CD4-positive, alpha-beta T cell treated with Interleukin-6 at 100 ng/mL for 8 hours (primary cell): ENCODE measurements at places on chromosomes 2 and 18.

DNA sequence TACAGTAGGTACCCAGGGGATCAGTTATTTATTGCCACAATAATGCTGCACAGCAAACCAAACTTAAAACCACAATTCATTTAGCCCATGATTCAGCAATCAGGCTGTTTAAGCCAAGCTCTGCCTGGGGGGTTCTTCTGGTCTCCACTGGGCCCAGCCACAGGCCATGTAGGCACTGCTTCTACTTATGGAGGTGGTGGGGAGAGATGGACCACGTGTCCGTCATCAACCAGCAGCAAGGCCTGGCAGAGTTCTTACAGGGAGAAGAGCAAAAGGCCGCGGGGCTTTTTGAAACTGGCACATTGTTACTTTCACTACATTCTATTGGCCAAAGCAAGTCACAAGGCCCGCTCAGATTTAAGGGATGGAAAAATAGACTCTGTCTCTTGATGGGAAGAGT lies 76.3 kb upstream of the DAPL1 start:
- no peak for DNase-seq

DNA sequence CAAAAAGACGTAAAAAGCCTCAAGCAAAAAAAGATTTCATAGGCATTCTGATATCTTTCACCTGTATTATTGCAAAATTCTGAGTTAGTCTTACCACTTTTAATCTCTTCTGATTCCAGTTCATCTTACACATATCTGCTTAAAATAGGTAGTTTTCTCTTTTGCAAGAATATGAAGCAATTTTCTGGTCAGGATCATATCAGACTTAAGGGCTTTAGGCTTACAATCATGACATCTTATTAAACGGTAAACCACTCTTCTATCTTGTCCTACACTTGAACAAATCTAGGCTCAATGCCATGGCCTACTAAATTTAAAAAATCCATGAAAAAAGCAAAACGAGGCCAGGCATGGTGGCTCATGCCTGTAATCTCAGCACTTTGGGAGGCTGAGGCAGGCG lies 50.1 kb upstream of the GAREM1 start:
- no peak for DNase-seq

DNA sequence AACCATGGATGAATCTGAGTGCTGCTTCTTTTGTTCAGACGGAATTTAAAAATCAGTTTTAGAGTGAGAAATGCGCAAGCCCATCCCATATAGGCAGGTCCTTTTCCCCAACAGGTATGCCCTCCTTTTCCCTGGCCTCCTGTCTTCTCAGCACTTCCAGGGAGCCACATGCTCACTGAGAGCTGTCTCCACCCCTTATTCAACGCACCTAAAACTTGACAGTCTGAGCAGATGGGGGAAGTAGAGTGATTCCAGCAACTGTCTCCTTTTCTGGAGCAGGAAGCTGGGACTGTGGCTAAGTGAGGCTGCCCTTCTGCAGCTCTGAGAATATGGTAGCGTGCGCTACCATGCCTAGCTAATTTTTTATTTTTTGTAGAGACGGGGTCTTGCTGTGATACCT lies 53.1 kb upstream of the NOSTRIN start:
- DNase-seq, result no peak

DNA sequence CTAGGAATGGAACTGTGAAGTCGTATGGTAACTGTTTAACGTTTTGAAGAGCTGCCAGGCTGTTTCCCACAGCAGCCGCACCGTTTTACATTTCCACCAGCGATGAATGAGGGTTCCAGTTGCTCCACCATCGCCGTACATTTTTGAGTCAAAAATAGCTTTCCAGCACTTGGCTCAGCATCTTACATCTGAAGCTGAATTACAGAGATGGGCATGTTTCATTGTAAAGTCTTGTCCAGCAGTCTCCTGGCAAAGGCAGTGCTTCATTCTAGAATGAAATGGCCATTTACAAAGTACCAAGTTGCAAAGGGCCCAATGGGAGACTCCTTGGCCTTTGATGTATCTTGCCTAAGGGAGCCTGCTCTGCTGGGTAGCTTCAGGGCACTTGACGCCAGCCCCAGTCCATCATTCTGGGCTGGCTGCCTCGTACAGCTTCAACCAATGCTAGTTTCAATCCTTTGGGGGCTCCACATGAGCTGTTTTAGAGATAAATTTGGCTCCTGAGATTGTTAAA lies 45.1 kb downstream of the ATIC start:
- no peak for DNase-seq

DNA sequence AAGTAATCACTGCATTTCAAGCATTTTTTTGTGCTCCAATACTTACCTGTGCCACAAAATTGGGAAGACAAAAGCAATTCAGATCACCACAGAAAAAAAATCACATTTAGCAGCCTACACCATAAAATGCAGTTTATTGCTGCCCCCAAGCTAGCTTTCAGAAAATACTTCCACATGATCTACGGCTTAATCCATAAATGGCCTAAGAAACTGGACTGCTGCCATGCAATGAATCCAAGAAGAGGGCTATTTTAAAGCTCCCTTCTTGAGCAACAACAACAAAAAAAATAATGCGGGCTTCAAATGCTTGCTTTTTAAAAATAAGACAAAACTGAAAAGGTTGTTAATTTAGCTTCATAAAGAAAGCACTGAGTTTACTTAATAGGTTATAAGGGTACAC lies 272.3 kb downstream of the RAD51AP2 start:
- DNase-seq, result no peak

GRCh38 chr18:9838144-9838877 lies 47.5 kb upstream of the TXNDC2 start:
- DNase-seq, result no peak

GRCh38 chr2:198483051-198483450 lies 678.7 kb downstream of the PLCL1 start:
- DNase-seq, result no peak

- no peak for DNase-seq
These were observed 156.2 kb upstream of the DNMT3A start for GRCh38 chr2:25497918-25498407.

DNA sequence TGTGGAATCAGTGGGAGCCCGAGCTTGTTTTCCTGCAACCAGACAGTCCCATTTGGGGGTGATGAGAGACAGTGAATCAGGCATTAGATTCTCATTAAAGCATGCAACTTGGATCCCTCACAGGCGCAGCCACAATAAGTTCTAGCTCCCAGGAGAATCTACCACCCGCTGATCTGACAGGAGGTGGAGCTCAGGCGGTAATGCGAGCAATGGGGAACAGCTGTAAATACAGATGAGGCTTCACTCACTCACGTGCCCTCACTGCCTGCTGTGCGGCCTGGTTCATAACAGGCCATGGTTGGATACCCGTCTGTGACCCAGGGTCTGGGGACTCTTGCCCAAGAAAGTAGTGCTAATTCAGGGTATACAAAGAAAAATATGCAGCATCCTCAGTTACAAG lies 144.8 kb upstream of the RGPD4 start:
- no peak for DNase-seq

- DNase-seq, result no peak
These were observed 61.6 kb upstream of the LINC00305 start for GRCh38 chr18:64210401-64210949.

DNA sequence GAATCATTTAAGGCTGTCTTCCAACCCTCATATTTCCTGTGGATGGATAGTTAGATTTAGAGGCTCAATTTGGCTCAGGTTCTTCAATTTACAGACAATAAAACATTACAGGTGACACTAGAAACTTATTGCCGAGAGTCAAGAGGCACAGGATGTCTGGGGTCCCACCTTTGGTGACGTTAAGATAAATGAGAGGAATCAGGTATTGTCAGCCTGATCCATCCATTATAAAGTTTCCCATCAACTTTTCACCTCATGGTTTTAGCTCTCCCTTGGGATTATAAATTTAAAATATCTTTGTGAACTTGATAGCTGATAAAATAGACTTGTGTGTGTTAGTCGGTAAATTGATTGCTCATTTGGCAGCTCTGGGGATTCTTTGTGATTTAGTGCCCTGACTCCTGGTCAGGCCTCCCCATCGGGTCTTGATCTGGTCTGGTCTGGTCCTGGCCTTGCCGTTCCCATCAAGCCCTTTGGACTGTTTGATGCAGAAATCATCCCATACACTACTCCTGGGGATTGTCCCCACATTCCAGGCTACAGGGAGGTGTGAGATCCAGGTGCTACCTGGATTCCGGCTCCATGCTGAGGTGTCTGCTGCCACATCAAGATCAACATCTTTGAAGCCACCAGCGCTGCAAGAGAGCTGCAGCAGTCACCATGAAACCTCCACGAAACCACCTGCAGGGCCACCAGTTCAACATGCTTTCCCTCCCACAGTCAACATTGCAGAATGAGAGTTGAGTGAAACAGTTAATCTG lies 130.9 kb downstream of the SH3BP4 start:
- no peak for DNase-seq

- no peak for DNase-seq
These were observed 117.1 kb downstream of the KCNS3 start for GRCh38 chr2:17995593-17995992.

DNA sequence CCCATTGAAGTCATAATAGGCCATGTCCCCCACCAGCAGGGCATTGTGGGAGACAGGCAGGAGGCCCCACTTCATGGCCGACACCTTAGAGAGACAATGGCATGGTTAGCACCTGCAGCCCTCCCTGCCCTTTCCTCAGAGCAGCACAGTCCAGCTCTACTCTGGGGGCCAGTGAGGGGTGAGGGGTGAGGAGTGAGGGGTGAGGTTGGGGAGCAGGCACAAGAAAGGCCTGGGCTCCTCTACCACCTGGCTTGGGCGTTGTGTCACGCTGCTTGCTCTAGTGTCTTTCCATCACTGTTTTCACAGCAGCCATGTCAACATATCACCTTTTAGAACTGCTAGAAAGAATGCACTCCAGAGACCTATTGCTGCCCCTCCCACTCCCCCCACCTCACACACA lies 77.2 kb downstream of the ADD2 start:
- DNase-seq, result no peak

- DNase-seq, result no peak
These were observed 177.2 kb downstream of the NR4A2 start for GRCh38 chr2:156155319-156155718.

- no peak for DNase-seq
These were observed 199.0 kb upstream of the ERBB4 start for GRCh38 chr2:212737392-212738172.

DNA sequence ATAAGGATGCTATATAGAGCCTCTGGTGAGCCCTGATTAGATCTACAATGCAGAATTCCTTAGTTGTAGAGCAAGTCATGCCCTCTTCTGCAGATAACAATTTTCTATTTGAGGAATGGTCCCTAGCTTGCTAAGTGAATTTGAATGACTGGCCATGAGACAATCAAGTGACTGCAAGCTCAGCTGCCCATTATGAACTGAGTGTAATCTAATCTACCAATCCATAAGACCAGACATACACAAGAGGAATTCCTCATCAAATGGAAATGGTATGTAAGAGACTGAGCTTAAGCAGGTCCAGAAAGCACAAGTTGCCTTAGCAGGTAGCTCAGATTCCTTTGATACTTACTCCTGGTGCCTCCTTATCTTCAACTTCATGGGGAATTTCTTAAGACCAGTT lies 4.8 kb upstream of the ANKRD44 start:
- no peak for DNase-seq

DNA sequence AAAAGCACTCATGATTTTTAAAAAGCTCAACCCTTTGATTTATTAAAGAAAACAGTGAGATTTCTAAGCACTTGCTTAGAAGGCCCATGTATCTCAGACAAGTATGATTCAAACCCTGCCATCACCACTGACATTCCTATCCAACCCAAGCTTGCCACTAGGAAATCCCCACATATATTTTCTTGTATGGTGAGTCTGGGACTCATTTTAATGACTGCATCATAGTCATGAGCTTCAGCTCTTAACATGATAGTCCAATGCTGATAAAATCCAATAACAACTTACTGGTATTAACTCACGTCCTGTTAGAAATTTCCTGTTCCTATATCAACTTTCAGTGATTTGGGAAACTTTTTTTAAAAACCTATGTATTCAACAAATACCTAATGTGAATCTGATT lies 39.4 kb upstream of the NCKAP5 start:
- no peak for DNase-seq

- no peak for DNase-seq
These were observed 28.7 kb upstream of the KLF11 start for GRCh38 chr2:10014418-10015190.

- no peak for DNase-seq
These were observed 896 bp upstream of the SLC8A1 start for GRCh38 chr2:40452786-40453185.

GRCh38 chr2:105313877-105314276 lies 15.7 kb downstream of the TGFBRAP1 start:
- no peak for DNase-seq

DNA sequence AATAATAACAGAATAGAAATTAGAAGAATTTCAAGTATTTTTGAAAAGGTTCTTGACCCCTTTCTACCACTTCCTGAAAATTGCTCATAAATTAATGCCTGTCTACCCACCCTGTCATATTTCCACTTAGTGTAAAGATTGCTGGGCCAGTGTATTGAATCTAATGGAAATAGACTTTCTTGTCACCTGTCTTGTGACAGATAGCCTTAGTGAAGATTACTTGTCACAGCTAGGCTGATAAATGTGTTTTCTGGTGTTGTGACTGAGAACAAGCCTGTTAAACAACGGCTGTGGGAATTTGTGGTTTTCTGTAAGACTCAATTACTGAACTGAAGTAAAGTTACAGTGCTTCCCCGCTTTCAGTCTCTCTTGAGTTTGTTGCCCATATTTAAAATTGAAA lies 37.0 kb downstream of the PIK3C3 start:
- DNase-seq, result no peak

GRCh38 chr2:161839926-161840325 lies 215.7 kb downstream of the SLC4A10 start:
- DNase-seq, result no peak
